ENCODE measurements at places on chromosomes 11 and 22.

DNA sequence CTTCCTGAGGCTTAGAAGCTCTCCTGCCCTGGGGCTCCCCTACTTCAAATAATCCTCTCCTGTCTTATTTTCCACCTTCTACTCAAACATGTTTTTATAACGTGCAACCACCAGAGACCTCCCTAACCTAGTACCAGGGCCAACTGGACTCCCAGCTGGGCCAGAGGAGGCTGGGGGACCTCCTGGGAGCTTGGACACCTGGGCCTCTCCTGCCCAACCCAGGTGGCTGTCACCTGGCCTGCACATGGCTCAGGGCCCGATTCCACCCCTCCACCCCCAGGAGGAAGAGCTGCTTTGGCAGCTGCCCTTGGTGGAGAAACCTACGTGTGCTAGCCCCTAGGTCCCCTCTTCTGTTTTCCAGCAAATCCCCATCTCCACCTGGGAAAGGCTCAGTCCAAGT lies 105.2 kb downstream of the ABTB2 start:
- DNase-seq = no peak

- DNase-seq = no peak
Observed at GRCh38 chr11:70630816-70631623, 232.7 kb downstream of the CTTN start.

DNA sequence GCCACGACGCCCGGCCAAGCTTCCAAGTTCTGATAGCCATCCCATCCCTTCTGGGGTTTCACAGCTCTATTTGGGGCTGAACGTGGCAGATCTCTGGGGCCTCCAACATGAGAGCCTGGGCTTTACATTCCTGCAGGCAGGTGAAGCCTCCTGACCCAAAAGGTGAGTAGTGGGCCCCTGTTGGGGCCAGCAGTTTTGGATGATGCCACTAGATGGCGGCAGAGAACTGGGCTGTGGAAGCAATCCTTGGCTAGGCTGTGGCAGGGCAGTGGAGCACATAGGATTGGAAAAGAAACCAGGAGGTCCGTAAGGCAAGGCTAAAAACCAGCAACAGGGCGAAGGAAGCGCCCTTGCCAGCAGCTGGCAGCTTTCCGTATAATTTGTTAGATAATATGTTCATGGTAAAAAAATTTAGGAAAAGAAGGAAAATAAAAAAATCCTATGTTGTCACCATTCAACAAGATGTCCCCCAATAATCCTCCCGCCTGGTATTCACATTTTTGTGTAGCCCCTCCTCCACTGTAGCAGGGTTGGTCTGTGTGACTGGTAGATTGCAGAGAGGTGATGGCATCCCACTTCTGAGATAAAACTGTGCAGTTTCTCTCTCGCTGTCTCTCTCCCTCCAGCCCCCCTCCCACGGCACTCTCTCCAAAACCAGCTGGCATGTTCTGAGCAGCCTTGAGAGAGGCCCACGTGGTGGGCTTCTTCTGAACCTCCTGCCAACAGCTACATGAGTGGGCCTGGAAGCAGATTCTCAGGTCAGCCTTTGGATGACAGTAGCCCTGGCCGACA lies 43.6 kb upstream of the OR4B1 start:
- DNase-seq = peak; percentile 77

DNA sequence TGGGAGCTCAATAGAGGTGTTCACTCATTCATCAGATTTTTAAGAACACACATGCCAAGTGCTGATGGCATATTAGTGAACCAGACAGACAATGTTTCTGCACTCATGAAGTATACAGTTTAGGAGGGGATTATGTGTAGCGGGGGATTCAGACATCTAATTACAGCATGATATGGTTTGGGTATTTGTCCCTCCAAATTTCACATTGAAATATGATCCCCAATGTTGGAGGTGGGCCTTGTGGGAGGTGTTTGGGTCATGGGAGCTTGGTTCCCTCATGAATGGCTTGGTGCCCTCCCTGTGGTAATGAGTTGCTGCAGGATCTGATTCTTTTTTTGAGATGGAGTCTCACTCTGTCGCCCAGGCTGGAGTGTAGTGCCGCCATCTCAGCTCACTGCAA lies 8.9 kb upstream of the RAB3IL1 start:
- DNase-seq = no peak

Data from fibroblast of pulmonary artery (primary cell).